CD8-positive, alpha-beta memory T cell (primary cell): ENCODE measurements at places on chromosomes 2 and 18. TPM values are rescaled to one million over a fixed set of nuclear protein-coding genes. Genes with fewer than 3 reads are reported as not detected.

Gene CHRND
- total RNA-seq, result not detected

Gene UPP2
- total RNA-seq, result not detected

Gene KCNJ3
- not detected for total RNA-seq

Gene RESP18
- not detected for total RNA-seq

Gene SERPINB12
- not detected for total RNA-seq

Gene PCARE
- not detected for total RNA-seq

DNA sequence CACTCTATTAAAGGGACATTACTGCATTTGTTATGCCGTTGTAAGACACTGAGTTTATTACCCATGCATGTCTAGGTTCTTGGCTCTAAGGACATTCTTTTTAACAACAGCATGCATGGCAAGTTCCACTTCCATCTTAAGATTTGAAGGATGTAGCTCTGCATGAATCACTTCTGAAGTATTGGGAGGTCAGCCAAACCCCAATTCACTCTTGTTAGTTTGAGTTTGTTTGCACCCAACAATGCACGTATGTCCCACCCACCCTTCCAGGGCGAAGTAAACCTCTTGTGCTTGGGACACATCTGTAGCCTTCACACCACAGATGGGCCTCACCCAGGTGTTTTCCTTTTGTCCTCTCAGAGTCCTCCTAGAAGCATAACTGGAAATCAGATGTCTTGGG is 5.6 kb upstream of the LAMA3 start:
- no peak for DNase-seq

DNA sequence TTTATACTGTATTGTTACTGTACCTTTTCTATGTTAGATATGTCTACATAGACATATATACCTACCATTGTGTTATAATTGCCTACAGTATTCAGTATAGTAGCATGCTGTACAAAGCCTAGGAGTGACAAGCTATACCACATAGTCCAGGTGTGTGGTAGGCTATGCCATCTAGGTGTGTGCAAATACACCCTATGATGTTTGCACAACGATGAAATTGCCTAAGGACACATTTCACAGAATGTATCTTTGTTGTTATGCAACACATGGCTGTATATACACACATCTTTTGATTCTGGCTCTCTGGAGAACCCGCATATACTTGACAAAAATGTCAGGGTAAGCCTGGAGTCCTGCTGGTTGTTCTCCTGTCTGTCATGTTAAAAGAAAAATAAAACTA is 85.1 kb downstream of the BCL2L11 start:
- DNase-seq, result no peak

GRCh38 chr2:219973136-219973535 is 345.7 kb downstream of the SLC4A3 start:
- no peak for DNase-seq

- DNase-seq, result no peak
Observed at GRCh38 chr2:23497536-23497935, 112.6 kb downstream of the KLHL29 start.

DNA sequence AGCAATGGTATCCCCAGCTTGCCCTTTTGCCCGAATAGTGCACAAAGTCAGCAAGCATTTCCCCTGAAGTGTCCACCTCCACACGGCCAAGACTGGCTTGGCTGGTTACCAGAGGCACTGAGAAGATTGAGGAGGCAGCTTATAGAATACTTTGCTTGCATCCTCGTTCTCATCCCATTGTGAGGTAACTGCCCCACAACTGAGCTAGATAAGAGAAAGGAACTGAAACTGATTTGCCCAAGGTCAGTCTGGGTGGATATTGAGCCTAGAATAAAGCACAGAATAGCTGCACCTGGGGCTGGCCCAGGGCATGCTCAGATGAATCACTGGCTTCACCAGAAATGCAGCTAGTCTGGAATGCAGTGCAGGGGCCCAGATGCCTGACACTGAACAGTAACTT is 32.7 kb upstream of the MAP4K3 start:
- DNase-seq, result no peak

- no peak for DNase-seq
Observed at GRCh38 chr2:148450531-148450930, 194.0 kb upstream of the EPC2 start.

DNA sequence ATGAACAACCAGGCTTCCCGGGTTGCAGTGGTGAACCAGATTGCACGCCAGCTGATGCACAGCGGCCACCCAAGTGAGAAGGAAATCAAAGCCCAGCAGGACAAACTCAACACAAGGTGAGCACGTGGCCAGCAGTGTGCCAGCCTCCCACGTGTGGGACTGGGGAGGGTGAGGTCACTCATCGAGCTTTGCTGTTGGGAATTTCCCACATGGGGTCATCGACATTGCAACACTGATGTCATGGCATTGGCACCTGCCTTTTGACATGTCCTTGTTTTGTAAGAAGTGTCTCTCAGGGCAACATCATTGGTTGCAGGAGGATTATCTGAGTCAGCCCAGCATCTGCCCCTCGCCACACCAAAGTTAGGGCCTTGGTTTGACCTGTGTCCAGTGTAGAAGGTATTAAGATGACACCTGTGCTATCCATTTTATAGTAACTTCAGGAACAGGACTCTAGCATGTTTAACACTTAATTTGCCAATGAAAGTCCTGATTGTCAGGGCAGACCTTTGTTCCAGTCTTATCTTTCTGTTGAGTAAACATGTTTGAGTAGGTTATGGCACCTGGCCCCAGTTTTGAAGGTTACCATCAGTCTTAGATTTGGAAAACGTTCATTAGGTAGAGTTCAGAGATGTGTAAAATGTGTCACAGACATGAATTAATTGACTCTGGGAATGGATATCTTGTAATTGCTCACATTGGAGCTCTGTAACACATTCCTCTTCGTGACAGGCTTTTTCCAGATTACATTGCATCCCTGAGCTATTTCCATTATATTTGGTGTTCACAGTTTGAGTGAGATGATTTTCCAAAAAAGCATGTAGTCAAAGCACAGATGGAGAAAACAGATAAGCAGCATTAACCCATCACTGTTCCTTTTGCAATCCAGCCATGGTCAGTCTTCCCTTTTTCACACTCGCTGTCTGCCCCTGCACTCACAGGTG is 93.3 kb upstream of the EML6 start:
- no peak for DNase-seq

- no peak for DNase-seq
Observed at GRCh38 chr2:217326238-217327022, 466.6 kb upstream of the TNP1 start.

GRCh38 chr2:2464643-2465042 is 133.6 kb upstream of the MYT1L start:
- DNase-seq, result no peak

GRCh38 chr2:204732019-204732418 is 186.7 kb downstream of the PARD3B start:
- DNase-seq, result no peak

GRCh38 chr2:191892391-191892790 is 45.5 kb upstream of the CAVIN2 start:
- no peak for DNase-seq

DNA sequence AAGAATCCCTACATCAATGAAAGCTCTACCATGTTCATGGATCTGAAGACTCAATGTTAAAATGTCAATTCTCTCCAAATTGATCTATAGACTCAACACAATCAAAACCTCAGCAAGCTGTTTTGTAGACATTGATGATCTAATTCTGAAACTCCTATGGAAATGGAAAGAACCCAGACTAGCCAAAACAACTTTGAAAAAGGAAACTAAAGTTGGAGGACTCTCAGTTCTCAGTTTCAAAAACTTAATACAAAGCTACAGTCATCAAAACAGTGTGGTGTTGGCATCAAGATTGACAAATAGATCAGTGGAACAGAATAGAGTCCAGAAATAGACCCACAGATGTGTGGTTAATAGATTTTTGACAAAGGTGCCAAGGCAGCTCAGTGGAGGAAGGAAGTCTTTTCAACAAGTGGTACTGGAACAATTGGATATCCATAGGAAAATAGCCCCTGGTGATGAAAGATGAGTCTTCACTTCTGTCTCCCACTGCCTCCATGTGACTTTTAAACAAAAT is 30.4 kb downstream of the LBH start:
- no peak for DNase-seq

GRCh38 chr2:53941749-53942148 is 29.0 kb downstream of the PSME4 start:
- DNase-seq, result no peak

- DNase-seq, result no peak
Observed at GRCh38 chr2:75710220-75710576, 517 bp downstream of the GCFC2 start.

DNA sequence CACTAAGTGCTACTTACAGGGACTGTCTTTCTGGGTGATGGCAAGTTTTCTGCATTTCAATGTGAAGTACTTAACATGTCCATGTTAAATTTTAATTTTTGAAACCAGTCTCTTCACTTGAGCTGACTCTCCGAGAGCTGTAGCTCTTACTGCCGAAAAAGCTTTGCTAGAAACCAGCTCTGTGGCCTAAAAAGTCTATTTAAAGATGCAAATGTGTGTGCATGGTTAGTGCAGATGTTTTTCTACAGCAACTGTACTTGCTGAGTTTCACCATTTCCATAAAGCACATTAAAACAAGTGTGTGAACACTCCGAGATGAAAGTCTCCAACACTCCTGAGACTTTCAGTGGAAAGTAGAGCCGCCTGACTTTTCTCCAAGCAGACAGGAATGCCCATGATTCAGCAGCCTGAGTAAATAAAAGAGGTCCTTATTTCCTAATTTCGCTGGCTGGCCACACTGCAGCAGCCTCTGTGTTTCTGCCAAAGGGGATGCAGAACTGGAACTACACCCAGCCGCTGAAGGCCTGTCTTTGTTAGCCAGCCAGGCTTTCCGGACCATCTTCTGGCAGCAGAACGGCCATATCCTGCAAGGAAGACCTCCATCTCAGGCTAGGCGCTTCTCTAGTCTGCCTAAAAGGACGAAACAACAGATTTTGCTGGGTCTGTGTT is 121.2 kb downstream of the ZNF521 start:
- no peak for DNase-seq

- no peak for DNase-seq
Observed at GRCh38 chr2:234689911-234690379, 193.1 kb upstream of the ARL4C start.

- DNase-seq, result no peak
Observed at GRCh38 chr18:73992242-73993022, 155.2 kb downstream of the FBXO15 start.

GRCh38 chr2:165778653-165779451 is 15.2 kb downstream of the GALNT3 start:
- DNase-seq, result no peak

- no peak for DNase-seq
Observed at GRCh38 chr2:163878718-163879117, 142.9 kb upstream of the FIGN start.

DNA sequence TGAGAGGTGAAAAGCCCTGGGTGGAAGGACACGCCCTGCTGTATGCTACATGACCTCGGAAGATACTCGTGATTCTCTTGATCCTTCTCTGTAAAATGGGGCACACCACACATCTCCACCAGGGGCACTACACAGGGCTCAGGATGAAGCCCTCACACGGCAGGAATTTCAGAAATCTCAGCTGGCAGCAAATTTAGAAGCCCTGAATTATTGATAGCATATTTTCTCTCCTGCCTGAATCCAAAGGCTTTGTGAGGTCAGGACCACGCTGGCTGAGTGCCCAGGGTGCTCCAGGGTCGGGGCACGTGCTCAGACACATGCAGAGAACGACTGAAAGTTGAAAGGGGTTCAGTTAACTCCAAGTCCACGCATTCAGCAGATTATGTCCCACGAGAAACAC is 42.1 kb upstream of the GALR1 start:
- peak; percentile 27 for DNase-seq

DNA sequence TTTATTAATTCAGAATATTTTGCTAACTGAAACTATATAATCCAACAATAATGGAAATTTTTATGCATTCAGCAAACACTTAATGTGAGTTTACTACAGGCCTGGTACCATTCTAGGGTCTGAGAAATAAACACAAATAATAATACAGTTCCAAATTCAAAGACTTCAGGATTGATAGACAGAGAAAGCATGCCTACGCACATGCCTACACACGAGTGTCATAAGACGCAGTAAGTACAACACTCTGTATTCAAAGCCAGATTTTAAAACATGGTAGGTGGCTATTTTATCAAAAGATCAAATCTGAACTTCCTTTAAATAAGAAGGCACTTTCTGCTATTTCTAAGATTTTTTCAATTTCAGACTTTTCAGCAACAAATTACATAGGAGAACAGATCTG is 346.9 kb downstream of the NCKAP5 start:
- no peak for DNase-seq

GRCh38 chr2:119049968-119050704 is 108.1 kb downstream of the MARCO start:
- no peak for DNase-seq
